ENCODE measurements at places on chromosomes 6 and 20. TPM values are rescaled to one million over a fixed set of nuclear protein-coding genes. Genes with fewer than 3 reads are reported as not detected.
A peak's percentile ranks its signal among the peaks of the same experiment; 100 is the strongest.

RTN4IP1 gene
- total RNA-seq: 2.4 TPM

- H3K36me3 ChIP-seq: no peaks in the 10 kb centered on the region
- no peak for DNase-seq
- no peak overlapping the region for H3K27ac ChIP-seq
- H3K4me3 ChIP-seq: no peak overlapping the region
- no peaks in the 10 kb centered on the region for H3K4me1 ChIP-seq
Measured at GRCh38 chr6:5531853-5532375, 270.6 kb downstream of the FARS2 start.

SMLR1 gene
- total RNA-seq: not detected

SLC22A7 gene
- not detected for total RNA-seq

- H3K36me3 ChIP-seq: peaks cover 11% of the 10 kb centered on the region
- H3K4me3 ChIP-seq: peak overlapping the region; percentile 49
- DNase-seq: no peak
- H3K27ac ChIP-seq: no peak overlapping the region
Measured at GRCh38 chr20:64037498-64038213, 1.7 kb downstream of the C20orf204 start.

DNA sequence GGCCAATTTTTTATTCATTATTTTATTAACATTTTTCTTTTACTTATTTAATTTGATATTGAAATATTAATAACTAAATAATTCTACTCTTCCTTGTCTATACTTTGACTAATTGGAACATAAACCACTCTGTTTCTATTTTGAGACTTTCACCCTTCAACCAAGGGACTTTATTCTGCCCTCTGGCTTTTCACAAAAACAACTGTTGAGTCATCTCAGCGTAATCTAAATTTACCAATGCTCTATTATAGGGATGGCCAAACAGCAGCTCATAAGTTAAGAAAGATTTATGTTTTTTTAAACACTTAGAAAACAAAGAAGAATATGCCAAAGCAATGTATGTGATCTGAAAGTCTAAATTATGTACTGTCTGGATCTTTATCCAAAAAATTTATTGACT is 46.7 kb downstream of the DOP1A start:
- peaks cover 32% of the 10 kb centered on the region for H3K36me3 ChIP-seq
- no peaks in the 10 kb centered on the region for H3K27me3 ChIP-seq
- DNase-seq: no peak
- no peak overlapping the region for H3K27ac ChIP-seq
- H3K4me3 ChIP-seq: no peak overlapping the region

DNA sequence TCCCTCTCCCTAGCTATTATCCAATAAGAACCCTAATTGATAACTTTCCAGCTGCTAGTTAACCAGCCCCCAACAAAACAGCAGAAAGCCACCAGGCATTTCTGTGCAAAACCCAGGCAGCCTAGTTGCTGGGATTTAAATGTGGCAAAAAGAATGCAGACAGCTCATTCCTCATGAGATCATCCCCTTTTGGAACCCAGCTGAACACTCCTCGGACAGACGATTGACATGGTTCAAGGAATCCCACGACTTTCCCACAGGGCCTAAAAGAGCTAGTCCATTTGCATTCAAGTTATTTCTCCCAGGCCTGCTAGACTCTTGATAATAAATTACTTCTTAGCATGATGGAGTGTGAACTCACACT is 24.0 kb downstream of the JAG1 start:
- DNase-seq: no peak
- H3K4me3 ChIP-seq: no peak overlapping the region
- no peaks in the 10 kb centered on the region for H3K4me1 ChIP-seq
- H3K27me3 ChIP-seq: peaks cover 3% of the 10 kb centered on the region
- H3K27ac ChIP-seq: no peak overlapping the region

DNA sequence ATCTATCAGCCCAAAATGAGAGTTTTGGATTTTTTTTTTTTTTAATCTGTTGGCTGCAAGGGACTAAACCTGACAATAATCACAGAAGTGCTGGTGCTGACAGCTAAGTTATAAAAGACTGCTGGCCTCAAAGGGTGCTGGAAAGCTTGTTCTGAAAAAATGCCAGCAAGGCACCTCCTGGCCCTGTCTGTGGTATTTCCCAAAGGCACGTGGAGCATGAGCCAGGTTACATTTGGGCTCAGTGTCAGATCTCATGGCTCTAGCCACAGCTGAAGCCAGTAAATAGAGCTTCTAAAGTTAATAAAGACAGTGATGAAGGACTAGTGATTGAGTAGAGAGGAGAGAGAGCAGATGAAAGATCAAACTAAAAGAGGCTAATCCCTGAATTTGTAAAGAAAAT is 178.9 kb downstream of the FUT9 start:
- no peak overlapping the region for H3K4me3 ChIP-seq
- H3K4me1 ChIP-seq: no peaks in the 10 kb centered on the region
- no peaks in the 10 kb centered on the region for H3K36me3 ChIP-seq
- no peak for DNase-seq
- H3K27ac ChIP-seq: no peak overlapping the region

- no peaks in the 10 kb centered on the region for H3K4me1 ChIP-seq
- no peak overlapping the region for H3K4me3 ChIP-seq
- no peak for DNase-seq
- no peaks in the 10 kb centered on the region for H3K36me3 ChIP-seq
Measured at GRCh38 chr6:168985705-168986104, 267.9 kb downstream of the THBS2 start.

- no peak overlapping the region for H3K27ac ChIP-seq
- no peak overlapping the region for H3K4me3 ChIP-seq
- no peak for DNase-seq
- H3K4me1 ChIP-seq: peaks cover 8% of the 10 kb centered on the region
Measured at GRCh38 chr6:156942266-156942665, 165.1 kb downstream of the ARID1B start.

- no peak for DNase-seq
- H3K36me3 ChIP-seq: no peaks in the 10 kb centered on the region
- H3K4me1 ChIP-seq: no peaks in the 10 kb centered on the region
- peaks cover 2% of the 10 kb centered on the region for H3K27me3 ChIP-seq
- no peak overlapping the region for H3K4me3 ChIP-seq
Measured at GRCh38 chr20:62460678-62461077, 15.1 kb downstream of the GATA5 start.

PLAGL2 gene
- 16.9 TPM for total RNA-seq

GRCh38 chr6:28758818-28759235 is 165.0 kb downstream of the TRIM27 start:
- H3K4me1 ChIP-seq: no peaks in the 10 kb centered on the region
- peaks cover 22% of the 10 kb centered on the region for H3K27me3 ChIP-seq
- H3K36me3 ChIP-seq: no peaks in the 10 kb centered on the region

PMEPA1 gene
- 18.0 TPM for total RNA-seq
